ENCODE measurements at places on chromosomes 3 and 15.
A peak's percentile ranks its signal among the peaks of the same experiment; 100 is the strongest.

DNA sequence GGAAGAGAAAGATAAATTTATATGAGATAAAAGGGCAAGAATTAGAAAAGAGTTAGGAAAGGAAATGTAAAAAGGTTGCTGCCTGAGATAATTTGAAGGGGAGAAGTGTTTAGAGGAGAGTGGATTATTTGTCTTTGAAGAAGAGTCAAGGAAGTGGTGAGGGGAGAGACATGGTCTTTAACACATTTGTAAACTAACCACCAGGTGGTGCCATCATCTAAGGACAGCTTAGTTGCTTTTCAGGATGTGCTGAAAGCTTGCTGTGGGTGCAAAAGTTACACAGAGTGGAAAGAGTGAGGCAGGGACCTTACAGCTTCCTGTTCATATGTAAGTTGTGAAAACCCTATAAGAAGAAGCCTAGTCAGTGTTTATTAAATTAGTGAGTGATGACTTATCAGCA, 114.1 kb upstream of the DNAJC19 start:
- DNase-seq, result no peak

DNA sequence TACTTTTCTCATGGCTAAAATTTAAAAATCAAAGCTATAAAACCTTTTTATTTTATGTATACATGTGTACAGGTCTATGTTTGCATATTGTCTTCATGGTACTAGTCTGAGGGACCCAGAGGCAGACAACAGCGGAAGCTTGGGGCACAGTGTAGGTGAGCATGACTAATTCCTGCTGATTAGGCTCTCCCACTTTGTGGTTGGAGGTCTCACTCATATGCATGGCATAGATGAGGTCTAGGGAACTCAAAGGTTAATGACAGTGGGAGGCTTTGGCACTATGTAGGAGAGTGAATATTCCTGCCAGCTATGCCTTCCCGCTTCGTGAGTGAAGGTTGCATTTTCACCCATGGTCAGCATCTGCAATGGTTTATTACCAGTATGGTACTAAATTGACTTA, 47.5 kb upstream of the AADACL2 start:
- DNase-seq, result no peak

DNA sequence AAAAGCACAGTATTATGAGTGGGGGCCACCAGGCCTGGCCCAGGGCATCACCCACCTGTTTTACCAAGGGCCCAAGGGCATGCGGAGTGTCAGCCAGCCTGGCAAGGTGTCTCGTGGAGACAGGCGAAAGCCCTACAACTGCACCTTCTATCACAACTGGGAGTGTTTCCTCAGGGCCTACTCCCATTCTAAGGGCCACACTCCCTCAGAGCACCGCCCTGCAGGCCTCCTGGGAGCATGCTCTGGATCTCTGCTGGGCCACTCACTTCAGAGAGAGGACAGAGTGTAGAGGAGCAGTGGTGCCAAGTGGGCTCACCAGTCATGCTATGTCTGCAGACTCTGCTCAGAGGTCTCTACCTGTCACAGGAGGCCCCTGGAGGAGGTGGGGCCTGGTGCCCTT, 21.2 kb upstream of the CLK3 start:
- DNase-seq, result no peak

- DNase-seq, result no peak
Measured at GRCh38 chr15:52382647-52383046, 87.0 kb upstream of the MYO5C start.

DNA sequence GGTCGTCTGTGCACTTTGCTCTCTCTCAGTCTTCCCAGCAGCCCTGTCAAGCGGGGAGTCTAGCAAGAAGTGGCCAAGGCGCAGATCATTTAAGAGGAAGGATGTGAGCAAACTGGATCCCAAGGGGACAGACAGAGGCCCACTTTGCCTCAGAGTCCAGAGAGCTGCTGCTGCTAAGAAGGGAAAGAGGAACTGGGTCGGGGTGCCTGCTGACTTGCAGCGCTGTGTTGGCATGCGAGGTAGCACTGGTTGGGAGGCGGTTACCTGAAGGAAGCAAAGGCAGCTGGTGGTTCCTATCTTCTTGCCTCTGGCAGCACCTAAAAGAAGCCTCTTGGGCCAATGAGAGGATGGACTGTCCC, 28.1 kb downstream of the SMAD3 start:
- DNase-seq, result peak; percentile 52

DNA sequence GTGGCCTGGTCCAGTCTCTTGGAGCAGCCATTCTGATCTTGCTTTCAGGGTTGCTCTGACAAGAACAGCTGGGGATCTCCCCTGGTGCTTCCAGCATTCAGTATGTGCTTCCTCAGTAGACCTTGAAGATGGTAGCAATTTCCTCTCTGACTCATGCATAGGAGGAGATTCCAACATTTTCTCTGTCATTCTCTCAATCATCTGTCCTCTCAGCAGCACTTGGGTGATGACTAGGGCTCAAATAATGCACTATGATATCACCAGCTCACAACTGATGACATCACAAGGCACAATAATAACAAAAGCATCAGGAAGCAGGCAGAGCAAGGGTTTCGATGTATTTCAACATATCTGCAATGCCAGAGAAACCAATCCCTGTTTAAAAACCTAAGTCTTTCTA, 52.7 kb downstream of the NFKBIZ start:
- no peak for DNase-seq
